Body of pancreas (tissue), 4 donors: ENCODE measurements at places on chromosomes 3 and 15.

- H3K36me3 ChIP-seq: no peaks in the 10 kb centered on the region
- H3K4me3 ChIP-seq: no peak overlapping the region
- peaks cover 7% of the 10 kb centered on the region for H3K4me1 ChIP-seq
- no peaks in the 10 kb centered on the region for H3K27me3 ChIP-seq
Observed at GRCh38 chr3:37262816-37263393, 88.5 kb upstream of the LRRFIP2 start.

GRCh38 chr3:169836942-169837275 lies 24.2 kb upstream of the LRRC34 start:
- no peaks in the 10 kb centered on the region for H3K27me3 ChIP-seq
- H3K36me3 ChIP-seq: no peaks in the 10 kb centered on the region
- DNase-seq: no peak
- no peaks in the 10 kb centered on the region for H3K4me1 ChIP-seq

DNA sequence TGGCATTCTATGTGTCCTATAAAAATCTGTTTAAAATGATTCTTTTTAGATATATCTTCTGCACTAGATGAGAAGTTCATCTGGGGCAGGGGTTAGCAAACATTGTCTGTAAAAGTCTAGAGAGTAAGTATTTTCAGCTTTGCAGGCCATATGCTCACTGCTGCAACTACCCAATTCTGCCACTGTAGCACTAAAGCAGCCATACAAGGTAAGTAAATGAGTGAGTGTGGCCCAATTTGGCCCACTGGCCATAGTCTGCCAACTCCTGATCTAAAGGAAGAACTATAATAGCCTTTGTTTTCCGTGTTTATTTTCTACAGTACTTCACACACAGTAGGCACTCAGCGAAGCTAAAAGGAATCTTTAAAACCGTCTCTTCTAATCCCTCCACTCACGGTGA lies 42.3 kb downstream of the DLG1 start:
- no peaks in the 10 kb centered on the region for H3K4me1 ChIP-seq
- no peak overlapping the region for H3K27ac ChIP-seq
- DNase-seq: no peak
- no peak overlapping the region for H3K4me3 ChIP-seq
- H3K27me3 ChIP-seq: no peaks in the 10 kb centered on the region

DNA sequence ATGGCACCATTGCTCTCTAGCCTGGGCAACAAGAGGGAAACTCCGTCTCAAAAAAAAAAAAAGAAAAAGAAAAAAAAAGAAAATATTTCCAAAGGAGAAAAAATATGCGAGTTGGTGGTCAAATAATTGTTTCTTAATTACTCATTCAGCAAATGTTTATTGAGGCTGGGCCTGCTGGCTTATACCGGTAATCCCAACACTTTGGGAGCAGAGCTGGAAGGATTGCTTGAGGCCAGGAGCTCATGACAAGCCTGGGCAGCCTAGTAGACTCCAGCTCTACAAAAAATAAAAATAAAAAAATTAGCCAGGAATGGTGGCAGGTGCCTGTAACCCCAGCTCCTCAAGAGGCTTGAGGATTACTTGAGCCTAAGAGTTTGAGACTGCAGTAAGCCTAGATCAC lies 4.1 kb downstream of the KNL1 start:
- no peaks in the 10 kb centered on the region for H3K36me3 ChIP-seq
- no peak overlapping the region for H3K4me3 ChIP-seq
- no peaks in the 10 kb centered on the region for H3K27me3 ChIP-seq

DNA sequence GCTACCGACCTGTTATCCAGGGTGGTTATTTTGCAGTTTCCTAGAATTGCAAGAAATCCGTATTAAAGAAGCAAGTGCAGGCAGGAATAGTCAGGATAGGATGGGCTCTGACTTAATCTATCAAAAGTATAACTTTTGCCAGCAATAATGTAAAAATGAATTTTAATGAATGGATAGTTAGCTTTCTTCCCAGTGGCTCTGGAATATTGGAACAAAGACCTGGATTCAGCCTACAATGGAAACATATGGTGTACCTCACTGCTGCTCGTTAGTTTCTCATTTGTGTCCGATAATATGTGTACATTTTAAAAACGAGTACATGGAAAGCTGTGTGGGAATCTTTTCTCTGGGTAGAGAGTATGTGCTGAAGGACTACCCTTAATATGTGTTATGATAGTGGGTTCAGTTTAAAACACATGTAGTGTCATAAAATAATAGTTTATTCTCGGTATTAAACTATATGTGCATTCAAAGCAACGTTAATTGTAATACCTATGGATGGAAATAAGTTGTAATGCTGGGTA lies 805 bp downstream of the SERPINI1 start:
- peaks cover 18% of the 10 kb centered on the region for H3K4me1 ChIP-seq
- no peaks in the 10 kb centered on the region for H3K27me3 ChIP-seq
- H3K36me3 ChIP-seq: no peaks in the 10 kb centered on the region
- DNase-seq: no peak
- peak overlapping the region; percentile 94 for H3K27ac ChIP-seq

- no peak overlapping the region for H3K4me3 ChIP-seq
- no peak overlapping the region for H3K27ac ChIP-seq
- H3K4me1 ChIP-seq: no peaks in the 10 kb centered on the region
- no peaks in the 10 kb centered on the region for H3K36me3 ChIP-seq
- DNase-seq: no peak
Observed at GRCh38 chr3:162195147-162195546, 698.5 kb downstream of the OTOL1 start.

DNA sequence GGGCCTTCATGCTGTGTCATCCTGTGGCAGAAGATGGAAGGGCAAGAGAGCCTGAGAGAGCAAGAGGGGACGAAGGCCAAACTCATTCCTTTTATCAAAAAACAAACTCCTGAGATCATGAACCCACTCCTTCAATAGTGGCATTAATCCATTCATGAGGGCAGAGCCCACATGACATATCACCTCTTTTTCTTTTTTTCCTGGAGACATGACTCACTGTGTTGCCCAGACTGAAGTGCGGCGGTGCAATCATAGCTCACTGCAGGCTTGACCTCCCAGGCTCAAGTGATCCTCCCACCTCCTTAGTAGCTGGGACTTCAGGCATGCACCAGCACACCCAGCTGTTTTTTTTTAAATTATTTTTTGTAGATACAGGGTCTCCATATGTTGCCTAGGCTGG lies 92.0 kb upstream of the RNU6-1 start:
- H3K36me3 ChIP-seq: no peaks in the 10 kb centered on the region
- no peak overlapping the region for H3K4me3 ChIP-seq
- H3K4me1 ChIP-seq: peaks cover 21% of the 10 kb centered on the region

DNA sequence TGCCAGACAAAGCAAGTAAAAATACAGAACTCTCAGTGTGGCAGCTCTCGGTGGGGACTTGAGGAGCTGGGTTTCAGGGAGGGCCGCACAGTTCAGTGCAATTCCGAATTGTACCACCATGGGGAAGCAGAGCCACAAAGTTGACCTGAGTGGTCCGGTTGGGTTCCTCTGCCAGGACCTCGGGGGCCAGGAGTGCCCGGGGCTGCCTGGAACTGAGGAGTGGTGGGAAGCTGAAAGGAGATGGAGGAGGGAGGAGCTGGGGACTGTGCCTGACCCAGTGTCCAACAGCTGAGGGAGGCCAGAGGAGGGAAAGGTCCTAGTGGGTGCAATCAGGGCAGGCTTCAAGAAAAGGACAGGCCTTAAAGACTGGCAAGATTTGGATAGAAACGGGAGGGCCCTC lies 32.2 kb upstream of the TRH start:
- H3K27ac ChIP-seq: no peak overlapping the region
- DNase-seq: peak; percentile 39
- H3K4me3 ChIP-seq: no peak overlapping the region
- no peaks in the 10 kb centered on the region for H3K36me3 ChIP-seq
- H3K4me1 ChIP-seq: no peaks in the 10 kb centered on the region

DNA sequence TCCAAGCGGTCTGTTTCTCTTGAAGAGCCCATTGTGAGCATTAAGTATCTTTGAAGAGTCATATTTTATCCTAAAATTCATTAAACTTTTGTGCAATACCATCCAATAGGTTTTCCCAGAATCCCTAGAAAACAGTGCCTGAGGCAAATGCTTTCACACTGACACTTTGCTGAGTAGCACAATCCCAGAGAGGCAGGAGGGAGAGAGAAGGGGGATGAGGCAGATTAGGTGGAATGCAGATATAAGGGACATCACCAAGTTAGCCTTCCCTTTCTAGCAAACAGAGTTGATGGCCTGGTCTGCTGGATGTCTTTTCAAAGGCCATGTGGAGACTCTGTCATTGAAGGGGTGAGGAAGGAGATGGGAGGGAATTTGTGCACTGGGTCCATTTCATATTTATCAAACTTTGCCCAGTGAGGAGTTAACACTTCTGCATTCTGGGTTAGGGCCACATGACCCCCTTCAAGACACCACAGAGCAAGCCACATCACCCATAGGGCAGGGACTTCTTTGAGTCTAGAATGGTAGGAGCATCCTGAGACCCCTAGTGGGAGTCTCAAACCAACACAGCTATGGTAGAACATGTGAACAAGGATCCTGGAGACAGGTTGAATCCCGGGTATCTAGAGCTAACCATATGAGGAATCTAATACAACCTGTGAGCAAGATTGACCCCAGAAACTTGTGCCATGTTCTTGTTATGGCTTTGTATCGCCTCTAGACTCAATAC lies 32.0 kb upstream of the SEMA6D start:
- no peaks in the 10 kb centered on the region for H3K36me3 ChIP-seq
- no peak overlapping the region for H3K4me3 ChIP-seq
- DNase-seq: no peak
- no peaks in the 10 kb centered on the region for H3K4me1 ChIP-seq
- no peaks in the 10 kb centered on the region for H3K27me3 ChIP-seq

DNA sequence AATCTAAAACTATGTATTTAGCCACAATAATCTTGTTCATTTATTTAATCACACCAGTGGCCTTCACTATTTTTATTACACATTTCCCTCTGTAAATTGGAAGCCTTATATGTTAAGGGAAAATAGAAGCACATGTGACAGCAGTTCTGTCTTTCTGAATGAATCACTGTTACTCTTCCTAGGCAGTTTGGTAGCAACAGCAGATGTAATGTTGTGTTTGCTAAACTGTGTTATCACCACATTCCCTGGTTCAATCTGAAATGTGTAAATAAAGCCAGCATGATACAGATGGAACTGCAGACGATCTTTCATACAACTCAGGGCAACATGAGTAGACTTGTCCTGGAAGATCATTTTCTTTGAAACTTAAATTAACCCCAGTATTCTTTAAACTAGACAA lies 220.1 kb downstream of the MCTP2 start:
- no peaks in the 10 kb centered on the region for H3K4me1 ChIP-seq
- no peaks in the 10 kb centered on the region for H3K36me3 ChIP-seq
- no peak overlapping the region for H3K4me3 ChIP-seq
- no peak for DNase-seq
- H3K27ac ChIP-seq: no peak overlapping the region
- H3K27me3 ChIP-seq: no peaks in the 10 kb centered on the region
